ENCODE measurements at places on chromosomes 6 and 20. TPM values are rescaled to one million over a fixed set of nuclear protein-coding genes. Genes with fewer than 3 reads are reported as not detected.
A peak's percentile ranks its signal among the peaks of the same experiment; 100 is the strongest.

The DBNDD2 gene
- 12.8 TPM for polyA plus RNA-seq

- no peak for DNase-seq
These were observed 80.0 kb upstream of the FOXQ1 start for GRCh38 chr6:1231941-1232340.

DNA sequence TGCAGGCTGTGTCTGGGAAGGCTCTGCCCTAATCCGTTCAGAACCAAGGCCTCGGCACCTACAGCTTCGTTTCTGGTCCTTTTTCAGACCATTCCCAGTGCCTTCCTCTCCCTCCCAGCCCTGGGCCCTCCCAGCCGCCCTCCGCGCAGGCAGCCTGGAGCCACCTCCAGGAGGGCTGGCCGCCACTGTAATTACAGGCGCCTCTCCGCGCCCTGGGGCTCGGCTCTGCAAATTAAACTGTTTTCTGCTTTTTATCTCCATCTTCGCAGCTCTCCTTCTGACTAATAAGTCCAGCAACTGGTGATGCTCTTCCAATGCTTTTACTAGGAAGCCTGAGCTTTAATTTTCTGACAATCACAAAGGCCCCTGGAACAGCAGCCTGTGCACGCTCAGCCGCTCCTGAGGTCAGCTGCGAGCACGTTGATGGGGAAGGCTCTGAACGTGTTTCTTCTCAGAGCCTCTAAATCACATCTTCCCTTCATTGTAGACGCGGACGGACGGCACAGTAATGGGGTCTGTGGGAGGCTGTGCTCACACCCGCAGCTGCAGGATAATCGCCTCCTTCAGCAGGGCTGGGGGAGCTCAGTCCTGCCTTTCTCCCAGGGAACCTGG lies 194.6 kb downstream of the DLL1 start:
- no peak for DNase-seq

- DNase-seq, result no peak
These were observed 272.4 kb upstream of the EXOC2 start for GRCh38 chr6:965343-965742.

- DNase-seq, result no peak
These were observed 677 bp upstream of the ZBTB24 start for GRCh38 chr6:109483735-109484057.

DNA sequence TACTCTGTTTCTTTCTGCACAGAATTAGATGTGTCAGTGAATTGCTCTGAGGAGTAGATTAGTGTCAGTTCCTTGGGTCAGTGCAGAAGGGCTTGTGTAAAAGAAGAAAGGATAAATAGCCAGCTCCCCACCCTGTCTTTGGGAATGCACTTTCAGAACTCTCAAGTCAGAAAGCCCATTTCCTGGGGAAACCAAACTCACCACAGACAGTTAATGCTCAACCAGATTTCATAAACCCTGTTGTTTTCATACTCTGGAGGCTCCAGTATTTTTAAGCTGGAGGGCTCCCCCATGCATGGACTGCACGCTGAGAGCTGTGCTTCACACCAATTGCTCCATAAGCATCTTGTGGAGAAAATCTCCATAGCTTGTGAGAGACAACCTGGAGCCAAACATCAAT lies 449.7 kb downstream of the CDH26 start:
- DNase-seq, result no peak

DNA sequence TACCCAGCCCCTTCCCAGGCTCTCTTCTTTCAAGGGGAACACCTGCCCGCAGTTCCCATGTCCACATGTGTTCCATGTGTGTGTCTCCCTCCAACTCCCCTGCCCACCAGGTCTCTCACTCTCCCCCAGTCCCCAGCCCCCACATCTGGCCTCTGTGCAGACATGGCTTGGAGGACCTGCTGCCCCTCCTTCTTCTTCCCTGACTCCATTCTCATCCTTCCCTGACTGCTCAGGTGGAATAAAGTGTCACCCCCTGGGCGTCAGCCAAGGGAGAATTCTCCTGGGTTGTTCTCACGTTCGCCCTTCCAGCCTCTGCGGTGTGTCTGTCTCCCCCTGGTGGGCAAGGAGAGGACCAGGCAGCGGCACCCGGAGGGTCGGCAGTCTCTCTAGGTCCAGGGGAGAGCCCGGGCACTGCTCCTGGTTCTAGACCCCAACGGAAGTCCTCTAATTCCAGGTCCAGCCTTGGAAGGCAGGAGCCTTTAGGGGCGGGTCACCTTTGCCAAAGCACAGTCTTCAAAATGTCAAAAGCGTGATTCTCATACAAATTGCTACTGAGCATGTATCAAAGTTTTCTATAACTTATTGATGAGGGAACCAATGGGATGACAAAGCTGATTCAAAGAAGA lies 50.5 kb downstream of the EBF4 start:
- peak; percentile 15 for DNase-seq

DNA sequence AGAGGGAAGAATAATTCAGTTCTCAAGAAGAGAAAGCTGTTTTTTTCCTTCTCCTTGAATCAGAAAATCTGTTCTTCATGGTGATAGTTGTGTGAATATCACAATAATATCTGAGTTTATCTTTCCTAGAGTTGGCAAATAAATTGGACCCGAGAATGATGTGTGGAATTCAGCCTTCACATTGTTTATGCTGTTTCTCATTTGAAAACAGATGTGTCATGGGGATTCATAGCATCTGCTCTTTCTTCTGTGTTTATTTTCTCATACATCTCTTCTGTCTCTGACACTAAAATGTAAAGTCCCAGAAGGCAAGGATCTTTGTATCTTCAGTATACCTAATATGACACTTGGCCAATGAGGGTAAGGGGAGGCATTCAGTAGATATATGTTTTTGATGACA lies 103.6 kb upstream of the SGK1 start:
- DNase-seq, result no peak

DNA sequence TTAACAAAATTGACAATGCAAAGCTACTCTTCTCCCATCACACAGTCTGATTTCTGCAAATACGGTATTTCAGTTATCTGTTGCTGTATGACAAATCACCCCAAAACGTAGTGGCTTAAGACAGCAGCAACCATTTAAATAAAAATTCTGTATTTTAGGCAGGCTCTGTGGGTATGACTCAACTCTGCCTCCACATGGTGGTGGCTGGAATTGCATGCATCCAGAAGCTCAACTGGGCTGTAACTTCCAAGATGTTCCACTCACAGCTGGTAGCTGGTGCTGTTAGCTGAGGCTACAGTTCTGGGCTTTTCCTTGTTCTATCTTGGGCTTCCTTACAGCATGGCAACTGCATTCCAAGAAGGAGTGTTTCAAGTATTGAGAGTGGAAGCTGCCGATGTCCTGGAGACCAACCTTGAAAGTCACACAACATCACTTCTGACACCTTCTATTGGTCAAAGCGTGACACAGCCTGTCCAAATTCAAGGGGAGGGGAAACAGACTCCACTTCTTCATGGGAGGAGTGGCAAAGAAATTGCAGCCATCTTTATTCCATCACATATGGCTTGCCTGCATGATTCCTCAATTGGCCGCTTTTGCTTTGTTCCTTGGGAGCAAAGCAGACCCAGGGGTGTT lies 39.7 kb upstream of the TULP1 start:
- no peak for DNase-seq

The OR11A1 gene
- not detected for polyA plus RNA-seq

DNA sequence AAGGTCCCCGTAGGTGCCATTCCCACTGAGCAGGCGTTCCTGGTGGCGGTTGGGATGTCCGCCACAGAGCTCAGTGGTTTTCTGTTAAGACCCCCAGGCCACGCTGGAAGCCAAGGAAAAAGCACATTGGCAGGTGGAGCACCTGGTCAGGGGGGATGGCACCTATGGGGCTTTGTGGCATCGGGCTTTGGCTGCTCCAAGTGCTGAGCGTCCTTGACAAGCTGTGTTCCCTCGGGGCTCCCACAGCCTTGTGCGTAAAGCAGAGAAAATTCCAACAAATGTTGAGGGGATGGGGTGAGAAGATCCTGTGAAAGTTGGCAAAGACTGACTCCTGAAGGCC lies 135.4 kb downstream of the JPH2 start:
- DNase-seq, result no peak
